ENCODE measurements at places on chromosomes 11 and 22.

- ATAC-seq: no peak
These were observed 12.7 kb upstream of the C11orf91 start for GRCh38 chr11:33713151-33713855.

DNA sequence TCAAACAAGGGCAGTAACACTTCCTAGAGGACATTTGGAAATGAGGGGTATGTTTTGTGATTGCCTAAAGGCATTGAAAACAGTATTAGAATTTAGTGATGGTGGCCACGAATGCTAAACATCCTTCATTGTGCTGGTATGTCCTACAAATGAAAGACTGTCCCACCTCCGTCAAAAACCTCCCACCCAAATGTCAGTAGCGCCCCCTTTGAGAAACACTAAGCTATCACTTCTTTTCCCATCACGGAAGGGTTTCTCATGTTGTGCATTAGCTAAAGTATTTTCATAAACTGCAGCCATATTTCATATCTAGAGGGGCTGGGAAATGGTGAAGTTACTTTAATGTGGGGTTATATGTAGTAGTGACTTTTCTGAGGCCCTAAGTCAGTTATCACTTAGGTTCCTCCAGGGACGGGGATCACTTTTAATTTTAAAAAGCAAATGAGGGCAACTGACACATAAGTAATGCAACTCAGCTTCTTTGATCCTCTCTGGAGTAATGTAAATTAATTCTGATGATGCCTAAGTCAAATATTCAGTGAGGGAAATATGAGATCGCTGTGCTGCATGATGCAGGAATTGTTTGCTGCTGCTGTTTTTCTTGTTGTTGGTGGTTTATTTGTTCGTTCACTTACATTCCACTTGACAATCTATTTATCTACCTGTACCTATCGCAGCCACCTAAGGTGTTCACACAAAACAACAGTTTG is 1403.4 kb upstream of the TENM4 start:
- ATAC-seq: no peak

GRCh38 chr11:23143022-23143421 is 282.7 kb upstream of the CCDC179 start:
- ATAC-seq: no peak

GRCh38 chr11:106311531-106312230 is 234.2 kb downstream of the AASDHPPT start:
- no peak for ATAC-seq

- no peak for ATAC-seq
These were observed 73.4 kb downstream of the MYEOV start for GRCh38 chr11:69367211-69367964.

DNA sequence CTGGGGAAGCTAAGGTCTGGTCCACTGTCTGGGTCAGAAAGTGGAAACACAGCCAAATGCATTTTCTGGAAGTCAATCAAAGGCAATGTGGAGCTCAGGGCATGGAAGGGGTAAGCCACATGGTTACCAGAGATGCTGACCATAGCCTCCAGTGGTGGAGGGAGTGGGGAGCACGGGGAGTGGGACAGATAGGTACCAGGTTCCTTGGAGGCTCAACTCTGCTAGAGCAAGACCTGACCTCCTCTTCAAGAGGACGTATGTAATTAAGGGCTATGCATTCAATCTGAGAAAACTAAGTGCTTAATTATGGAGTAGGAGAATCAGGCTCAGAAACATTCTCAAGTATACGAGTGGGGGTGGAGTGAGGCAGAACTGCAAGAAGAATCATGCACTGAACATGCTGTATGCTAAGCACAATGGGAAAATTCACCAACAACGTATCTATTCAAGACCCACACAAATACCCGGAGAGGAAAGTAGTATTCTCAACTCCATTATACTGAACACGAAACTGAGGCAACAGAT is 65.2 kb upstream of the PHOX2A start:
- ATAC-seq: no peak

DNA sequence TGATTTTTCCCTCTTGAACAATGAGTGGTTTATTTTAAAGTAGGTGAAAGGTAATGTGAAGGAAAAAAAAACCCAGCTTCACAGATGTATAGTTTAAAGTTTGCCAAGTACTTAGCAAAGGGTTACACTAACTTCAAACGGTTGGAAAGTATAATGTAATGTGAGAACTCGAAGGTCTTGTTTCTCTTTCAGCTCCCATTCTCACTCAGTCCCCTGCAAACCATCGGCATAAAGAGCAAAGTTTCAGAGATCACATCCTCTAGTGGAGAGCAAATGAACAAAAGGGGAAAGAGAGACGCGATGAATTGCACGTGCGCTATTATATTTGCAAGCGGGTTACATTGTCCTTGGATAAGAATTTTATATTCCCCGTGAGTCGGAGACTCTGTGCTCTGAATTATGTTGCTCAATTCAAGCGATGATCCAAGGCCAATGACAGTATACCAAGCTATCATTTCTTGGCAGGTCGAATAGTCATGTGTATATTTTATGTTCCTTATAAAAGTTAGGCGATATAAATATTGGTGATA is 37.6 kb upstream of the BIRC3 start:
- ATAC-seq: peak; percentile 92

All from activated T-helper 17 cell treated with anti-CD3 and anti-CD28 coated beads, Interleukin-2, amount 50 U/mL, for 72 hours (primary cell).